ENCODE measurements at places on chromosomes 6 and 20.
A peak's percentile ranks its signal among the peaks of the same experiment; 100 is the strongest.

GRCh38 chr6:142300758-142301650 is 803 bp upstream of the ADGRG6 start:
- DNase-seq = peak; percentile 46

DNA sequence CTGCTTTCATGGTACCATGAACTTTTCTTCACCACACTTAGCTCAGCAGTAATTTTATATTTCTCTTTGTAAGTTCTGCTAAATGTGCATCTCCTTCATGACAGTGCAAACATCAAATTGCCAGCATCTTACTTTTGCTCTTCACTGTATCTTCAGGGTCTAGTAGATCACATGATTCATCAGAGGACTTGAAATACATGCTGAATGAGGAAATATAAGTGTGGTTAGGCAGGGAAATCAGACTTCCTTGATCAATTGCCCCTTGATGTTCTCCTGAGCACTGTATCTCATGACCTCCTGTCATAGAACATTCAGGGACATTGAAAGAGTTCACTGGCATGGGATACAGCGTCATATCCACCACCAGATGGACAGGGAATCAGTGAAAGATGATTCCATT is 25.3 kb upstream of the POLR1H start:
- peak; percentile 6 for DNase-seq

DNA sequence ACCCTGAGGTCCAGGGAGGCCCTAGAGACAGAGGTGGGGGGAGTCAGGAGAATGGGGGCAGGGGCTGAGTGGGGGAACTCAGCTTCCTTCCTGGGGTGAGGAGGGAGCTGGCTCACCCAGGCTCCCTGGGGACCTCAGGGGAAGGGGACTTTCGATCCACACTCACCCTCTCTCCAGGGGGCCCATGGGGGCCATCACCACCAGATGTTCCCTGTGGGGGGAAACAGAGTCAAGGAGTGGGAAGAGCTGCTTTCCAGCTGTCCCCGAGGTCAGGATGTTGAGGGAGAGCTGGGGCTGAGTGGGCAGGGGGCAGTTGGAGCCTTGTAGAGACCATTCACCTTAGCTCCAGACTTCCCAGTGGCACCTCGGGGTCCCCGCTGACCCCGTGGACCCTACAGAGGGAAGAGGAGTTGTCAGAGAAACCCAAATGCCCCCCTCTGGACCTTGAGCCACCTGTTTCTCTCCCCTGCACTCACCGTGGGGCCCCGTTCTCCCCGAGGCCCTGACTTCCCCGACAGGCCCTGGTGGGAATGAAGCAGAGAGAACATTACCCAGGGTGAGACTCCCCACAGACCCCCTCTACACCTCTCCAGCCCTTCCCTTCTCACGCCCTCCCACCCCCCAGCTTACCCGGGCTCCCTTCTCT is 18.6 kb downstream of the COL11A2 start:
- DNase-seq = no peak

DNA sequence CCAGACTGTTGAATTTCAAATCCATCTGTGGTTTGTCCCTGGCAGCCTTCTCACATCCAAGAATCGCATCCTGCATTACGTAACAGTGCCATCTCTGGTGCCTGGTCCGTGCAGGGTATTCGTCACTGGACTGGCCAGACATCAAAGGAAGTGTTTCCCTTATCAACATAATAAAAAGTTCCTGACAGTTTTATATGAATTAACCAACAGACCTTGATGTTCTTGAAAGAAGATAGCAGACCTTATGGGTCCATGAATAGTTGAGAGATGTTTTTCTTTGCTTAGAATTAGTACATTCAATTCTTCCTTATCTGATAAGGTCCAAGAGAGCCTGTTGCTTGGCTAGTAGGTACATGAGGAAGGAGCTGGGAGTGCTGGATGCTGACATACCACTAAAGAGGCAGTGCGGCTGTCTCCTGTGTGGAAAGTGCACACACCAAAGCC is 77.6 kb downstream of the PHACTR2 start:
- no peak for DNase-seq

DNA sequence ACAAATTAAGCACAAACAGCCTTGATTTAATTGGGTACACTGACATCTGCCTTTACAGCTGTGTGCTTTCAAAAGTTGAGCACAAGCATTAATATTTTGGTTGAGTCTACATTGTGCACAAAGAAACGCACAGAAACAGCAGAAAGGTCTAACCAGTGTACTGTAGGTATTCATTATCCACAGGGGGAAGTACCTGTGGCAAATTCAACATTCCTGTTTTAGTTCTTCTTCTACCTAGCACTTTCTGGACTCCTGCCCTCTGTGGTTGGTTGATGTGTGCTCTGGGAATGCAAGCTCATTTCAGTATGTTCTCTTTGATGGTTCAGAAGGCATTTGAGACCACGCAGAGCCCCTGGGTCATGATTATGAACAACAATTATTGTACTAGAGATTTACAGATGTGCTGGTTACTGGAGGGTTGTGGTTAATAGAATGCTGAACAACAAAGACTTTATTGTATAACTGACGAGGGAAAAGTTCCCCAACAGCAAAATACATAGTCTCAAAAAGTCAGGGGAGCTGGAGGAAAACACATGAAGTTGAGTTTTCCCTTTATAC is 26.6 kb upstream of the DAAM2 start:
- no peak for DNase-seq

DNA sequence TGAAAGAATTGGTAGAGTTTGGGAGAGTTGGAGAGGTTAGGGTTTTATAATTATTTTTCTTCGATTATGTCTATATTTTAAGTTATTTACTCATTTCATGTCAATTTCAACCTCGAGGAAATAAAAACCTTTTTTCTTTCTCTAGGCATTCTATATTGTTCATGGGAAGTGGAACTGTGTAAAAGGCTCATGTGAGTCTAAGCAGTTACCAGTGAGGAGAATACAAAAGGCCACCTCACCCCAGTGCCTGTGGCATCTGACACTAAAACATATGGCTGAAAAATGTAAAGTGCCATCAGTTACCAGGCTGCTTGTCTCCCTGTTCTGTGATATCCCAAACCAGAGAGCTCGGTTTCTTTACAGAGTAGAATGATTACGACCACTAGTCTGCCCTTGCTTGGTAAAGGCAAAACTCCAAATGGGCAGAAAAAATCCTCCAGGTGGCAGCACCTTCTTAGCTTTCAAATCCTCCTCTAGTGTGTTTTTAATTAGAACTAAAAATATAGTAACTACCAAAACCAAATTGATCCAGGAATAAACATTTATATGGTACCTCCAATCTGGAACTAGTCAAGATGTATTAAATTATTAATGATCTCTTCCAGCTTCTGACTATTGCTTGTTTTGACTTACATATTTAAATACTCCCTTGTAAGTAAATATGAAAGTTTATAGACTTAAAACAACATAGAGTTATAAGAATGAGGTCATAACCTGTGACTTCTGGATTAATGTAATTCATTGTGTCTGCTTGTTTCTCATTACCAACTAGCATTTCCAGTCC is 122.6 kb upstream of the MCHR2 start:
- DNase-seq = peak; percentile 71

DNA sequence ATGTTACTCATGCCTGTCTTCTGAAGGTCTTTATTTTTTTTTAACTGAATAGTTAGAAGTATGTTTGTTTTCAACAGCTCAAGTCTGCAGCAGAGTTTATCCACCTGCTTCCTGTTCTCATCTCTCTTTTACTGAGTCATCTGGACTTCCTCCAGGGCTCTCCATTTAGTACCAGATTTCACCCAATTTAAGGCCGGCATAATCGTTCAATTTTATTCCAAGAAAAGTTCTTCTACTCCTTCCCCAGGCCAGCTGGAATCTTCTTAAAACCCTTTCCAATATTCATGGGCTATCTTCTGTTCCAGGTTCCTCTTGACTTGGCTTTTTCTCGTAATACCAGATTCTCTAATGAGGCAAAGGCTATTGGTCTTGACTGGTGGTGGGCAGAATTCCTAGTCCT is 79.0 kb upstream of the LAMA2 start:
- no peak for DNase-seq

- no peak for DNase-seq
These were observed 60.1 kb downstream of the FUT9 start for GRCh38 chr6:96075826-96076225.

GRCh38 chr6:10384091-10384609 is 30.7 kb downstream of the TFAP2A start:
- no peak for DNase-seq

GRCh38 chr6:80674669-80675068 is 568.2 kb downstream of the BCKDHB start:
- DNase-seq = no peak

DNA sequence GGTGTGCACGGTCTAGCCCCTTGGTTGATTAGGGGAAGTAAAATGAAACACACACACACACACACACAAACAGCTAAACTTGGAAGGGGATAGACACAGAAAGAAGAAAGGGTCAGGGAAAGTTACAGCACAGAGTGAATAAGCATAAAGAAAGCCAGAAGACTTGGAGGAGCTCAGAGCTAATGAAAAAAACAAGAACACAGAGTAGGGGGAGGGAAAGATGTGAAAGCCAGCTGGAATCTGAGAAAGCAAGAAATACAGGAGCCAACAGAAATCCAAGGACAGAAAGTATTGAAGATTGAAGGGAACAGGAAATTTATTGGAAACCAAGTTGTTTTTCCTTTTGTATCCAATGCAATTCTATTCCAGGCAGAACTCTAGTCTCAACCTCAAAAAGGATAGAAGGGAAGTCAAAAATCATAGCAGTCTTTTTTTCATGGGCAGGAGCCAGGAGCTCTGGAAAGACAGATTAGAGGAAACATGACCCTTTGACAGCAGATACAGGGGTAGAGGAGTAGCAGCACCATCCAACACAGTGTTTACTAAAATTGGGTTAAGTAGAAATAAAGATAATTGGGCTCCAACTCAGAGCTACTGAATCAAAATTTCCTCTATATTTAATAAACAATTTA is 10.1 kb downstream of the HMGCLL1 start:
- no peak for DNase-seq

DNA sequence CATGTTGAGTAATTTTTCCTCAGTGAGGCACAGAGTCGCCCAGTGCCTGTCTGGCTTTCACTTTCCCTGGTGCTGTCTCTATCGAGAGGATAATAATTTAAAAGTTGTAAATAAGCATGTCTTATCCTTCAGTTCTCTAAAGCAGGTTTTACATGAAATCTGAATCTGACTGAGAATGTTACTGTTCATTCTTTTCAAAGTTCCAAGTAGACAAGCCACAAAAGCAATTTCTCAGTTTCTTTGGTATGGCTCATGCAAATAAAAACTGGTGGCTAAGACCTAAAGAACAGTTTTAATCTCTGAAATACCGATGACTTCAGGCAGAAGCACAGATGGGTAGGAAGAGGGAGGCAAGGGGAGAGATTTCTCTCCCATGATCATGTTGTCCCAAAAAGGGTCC is 87.6 kb upstream of the GCM1 start:
- DNase-seq = no peak

DNA sequence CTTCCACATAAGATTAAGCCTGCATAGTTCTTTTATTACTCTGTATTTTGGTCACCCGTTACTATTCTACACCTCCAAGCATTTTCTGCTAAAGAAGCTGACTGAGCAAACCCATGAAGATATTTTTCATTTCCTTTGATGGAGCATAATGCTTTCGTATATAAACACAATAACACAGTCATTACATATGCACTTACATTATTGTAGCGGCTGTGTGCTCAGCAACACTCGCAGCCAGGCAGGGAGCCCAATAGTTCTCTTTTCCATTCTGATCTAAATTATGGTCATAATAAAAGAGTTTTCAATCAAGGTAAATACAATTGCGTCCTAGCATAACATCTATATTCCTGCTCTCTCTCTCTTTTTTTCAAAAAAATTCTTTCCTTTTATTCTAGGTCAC is 69.6 kb upstream of the TFB1M start:
- no peak for DNase-seq

GRCh38 chr6:22926790-22927354 is 357.5 kb downstream of the HDGFL1 start:
- DNase-seq = no peak

DNA sequence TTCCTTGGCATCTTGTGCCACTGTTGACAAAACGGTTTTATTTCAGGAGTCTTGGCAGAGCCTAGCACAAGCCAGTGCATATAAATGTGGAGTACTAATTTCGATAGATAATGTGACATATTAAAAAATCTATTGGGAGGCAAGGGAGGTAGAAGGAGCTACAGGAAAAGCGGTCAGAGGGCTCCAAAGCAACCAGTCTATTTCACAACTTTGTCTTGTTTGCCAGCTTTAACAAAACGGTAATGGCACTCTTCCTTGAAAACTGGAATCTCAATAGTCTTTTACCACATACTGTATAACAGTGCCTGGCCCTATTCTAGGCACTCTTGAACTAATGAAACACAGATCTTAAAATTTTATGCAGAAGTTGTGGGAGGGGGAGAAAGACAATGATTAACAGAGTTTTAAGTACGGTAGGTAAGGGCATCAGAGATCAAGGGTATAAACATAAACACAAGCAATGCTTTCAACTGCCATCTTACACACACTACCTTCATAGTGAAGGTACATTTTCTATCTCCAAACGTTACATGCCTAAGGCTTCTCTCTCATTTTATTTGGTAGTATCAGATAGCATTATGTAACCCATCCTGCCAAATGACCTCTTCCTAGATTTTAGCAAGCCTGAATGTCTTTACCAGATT is 33.5 kb upstream of the SYNCRIP start:
- peak; percentile 17 for DNase-seq

DNA sequence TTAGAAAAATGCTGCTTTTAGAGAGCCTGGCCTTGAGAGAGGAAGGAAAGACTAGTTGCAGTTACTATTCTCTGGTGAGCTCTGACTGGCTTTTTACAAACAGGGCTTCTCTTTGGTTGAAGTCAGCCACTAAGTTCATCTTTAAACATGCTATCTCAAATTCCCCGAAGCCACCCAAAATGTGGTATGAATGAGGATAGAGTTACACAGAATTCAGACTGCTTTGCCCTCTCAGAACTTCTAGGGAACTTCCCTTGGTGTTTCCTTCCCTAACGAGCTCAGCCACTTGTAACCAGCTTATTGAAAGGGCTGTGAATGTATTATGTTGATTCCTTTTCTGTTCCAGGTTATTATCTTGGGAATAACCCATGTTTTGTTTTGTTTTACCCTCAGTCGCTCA is 73.5 kb downstream of the EFHC1 start:
- DNase-seq = peak; percentile 20

GRCh38 chr6:131995917-131996316 is 44.7 kb upstream of the CCN2 start:
- no peak for DNase-seq

DNA sequence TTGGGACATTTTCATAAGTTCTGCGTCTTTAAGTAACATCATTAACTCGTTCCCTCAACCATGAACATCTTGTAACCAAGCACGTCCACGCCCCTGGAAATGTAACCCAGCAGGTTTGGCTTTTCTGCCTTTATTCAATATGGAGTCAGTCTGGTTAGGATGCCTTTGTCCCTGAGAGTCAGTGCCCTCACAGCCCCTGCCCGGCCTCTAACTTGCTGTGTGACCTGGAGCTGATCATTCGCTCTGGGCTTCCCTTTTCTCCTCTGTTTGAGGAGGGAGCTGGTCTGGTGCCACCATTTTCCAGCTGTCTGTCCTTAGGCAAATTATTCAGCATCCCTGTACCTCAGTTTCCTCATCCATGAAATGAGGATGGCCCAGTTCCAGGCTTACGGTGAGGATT is 26.5 kb upstream of the ANGPT4 start:
- no peak for DNase-seq
